Bronchial epithelial cell (primary cell): ENCODE measurements at places on chromosomes 16 and 17. TPM values are rescaled to one million over a fixed set of nuclear protein-coding genes. Genes with fewer than 3 reads are reported as not detected.
A peak's percentile ranks its signal among the peaks of the same experiment; 100 is the strongest.

SARM1 gene
- total RNA-seq = 0.26 and 0.53 TPM in 2 replicates

CYB5B gene
- total RNA-seq = 39.2 and 42.8 TPM in 2 replicates

SDR42E2 gene
- total RNA-seq = not detected in 2 replicates

CLDN9 gene
- under 0.01 and 0.13 TPM in 2 replicates for total RNA-seq

DNA sequence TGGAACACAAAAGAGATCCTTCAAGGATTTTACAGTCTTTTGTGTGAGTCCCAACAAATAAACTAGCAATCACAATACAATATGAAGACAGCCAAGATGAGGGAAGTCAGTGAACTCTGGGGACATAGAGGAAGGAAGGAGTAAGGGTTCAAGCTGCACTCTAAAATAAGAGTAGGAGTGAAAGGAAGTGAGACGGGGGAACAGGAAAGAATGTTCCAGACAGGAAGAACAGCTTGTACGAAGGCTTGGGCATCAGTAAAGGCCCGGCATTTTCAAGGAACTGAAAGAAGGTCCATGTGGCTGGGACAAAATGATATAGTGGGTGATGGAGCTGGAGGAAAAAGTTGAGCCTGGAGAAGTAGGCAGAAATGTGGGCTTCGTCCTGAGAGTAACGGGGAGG is 4.5 kb downstream of the CCL17 start:
- DNase-seq = no peak

- no peak for DNase-seq
These were observed 258.2 kb upstream of the HSBP1 start for GRCh38 chr16:83549316-83550182.

DNA sequence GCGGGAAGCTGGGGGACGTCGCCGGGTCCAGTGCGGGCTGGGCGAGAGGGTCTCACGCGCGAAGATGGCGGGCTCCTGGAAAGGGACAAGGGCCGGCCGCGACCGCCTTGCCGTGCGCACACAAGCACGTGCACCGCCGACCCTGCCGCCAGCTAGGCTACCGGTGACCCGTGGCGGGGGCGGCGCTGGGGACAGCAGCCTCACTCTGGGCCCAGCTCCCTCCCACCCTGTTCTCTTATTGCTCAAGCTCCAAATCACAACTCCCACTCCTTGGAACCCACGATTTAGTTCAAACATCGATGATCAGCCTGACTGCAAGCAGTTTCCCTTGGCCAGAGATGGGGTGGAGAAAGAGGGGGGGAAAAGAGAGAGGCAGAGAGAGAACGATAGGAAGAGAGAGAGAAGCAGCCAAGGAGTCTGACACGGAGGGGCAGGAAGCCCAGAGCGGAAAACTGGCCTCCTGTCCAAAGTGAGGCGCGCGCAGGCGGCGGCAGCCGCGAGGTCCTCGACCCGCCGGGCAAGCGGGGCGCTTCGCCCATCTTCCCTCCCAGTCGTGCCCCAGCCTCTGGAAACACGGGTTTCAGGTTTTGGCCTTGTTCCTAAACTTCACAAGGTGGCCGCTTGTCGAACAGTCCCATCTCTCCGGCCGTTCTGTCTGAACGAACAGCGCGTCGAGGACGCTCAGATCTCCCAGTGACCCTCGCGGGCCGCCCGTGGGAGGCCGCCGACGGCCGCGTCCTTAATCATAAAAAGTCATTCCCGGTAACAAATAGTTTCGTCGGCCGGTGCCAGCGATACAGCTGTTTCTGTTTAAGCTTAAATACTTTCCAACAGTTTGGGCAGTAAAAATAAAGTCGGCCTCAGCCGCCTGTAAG is 1.7 kb upstream of the CBX8 start:
- DNase-seq = no peak

DNA sequence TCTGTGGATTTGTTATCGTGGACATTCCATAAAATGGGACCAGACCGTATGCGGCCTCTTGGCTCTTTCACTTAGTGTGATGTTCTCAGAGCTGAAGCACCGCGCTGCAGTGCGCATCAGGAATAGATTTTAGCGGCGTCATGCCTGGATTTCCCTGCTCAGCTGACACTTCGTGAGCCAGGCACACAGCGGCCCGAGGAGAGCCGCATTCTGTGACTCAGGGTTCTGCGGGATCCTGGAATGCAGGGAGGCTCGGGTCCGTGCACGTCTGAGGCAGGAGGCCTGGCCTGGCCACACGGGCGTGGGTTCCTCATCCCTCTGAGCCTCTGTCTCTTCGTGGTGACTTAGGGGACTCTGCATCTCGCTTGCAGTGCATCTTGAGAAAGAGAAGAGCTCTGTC is 13.4 kb downstream of the CBFA2T3 start:
- no peak for DNase-seq

DNA sequence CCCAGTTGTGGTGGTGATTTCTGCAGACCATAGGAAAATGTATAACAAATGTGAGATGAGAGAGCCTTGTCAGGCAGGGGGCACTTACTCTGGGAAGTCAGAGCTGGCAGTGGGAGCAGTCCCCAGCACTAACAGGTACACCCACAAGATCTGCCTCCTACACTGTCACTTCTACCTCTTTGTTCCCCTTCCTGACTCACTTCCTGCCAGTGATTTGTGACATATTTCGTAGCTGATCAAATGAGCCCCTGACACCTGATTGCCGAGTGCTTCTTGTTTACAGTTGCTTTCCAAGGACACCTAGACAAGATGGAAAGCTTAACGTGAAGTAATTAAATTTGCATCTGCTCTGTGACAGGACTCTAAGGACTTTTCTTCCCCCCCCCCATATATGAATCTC is 40.5 kb downstream of the FTO start:
- peak; percentile 24 for DNase-seq

DNA sequence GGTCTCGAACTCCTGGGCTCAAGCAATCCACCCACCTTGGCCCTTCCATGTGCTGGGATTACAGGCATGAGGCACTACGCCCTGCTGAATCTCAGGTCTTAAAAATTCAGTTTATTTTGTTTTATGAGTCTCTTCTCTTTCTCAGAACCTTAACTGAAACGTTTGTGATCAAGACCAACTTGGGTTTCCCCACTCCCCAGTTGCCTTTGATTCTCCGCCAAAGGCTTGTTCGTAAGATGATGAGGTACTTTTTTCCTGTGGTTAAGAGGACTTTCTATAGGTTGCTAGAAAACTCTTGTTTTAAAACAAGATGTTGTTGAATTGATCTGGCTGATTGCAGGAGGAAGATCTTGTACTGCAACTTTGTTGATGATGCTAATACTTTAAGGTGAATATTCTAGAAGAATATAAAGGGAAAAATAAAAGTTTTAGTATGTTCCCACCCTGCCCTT is 11.7 kb downstream of the ABCC1 start:
- no peak for DNase-seq
